ENCODE measurements at places on chromosomes 2 and 18.

DNA sequence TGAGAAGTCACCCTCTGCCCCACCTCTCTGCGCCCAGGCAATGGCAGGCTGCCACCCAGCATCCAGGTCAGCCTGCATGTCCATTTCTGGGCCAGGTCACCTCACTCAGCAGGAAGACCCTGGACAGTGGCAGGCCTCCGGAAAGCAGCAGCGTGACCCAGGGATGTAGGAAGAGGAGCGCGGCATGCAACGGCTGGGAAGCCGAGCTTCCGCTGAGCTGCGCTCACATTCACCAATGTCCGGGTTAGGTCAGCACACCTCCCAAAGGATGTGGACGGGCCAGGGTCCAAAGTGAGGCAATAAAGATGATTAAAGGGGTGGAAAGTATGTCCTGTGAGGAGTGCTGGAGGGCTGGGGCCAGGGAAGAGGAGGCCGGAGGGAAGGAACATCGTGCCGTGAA, 174.5 kb downstream of the CTIF start:
- DNase-seq = no peak

- no peak for DNase-seq
Observed at GRCh38 chr2:112821142-112821541, 15.4 kb downstream of the IL1B start.

DNA sequence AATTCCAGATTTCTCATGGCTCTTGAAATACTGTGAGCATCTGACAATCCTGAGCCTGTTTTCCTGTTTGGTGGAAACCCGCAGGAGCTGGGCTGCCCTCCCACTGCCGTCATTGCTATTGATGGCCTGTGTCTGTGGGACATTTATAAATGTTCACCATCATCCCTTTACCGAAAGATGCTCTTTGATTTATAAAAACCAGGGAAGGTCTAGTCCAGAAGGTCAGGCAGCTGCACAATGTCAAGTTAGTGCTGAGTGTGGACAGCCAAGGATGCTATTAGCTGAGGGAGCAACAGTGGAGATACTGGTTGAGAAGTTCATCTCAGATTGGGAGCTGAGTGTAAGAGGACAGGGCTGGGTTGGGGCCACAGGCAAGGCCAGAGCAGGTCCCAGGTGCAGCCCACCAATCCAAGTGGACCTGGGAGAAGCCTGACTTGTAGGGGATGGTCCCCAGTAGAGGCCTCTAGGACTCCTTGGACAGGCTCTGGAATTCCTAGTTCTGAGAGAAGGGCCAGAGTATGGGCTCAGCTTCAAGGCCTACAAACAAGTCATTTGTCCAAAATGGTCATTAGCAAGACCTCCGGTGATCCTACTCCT, 55.1 kb downstream of the COPS8 start:
- DNase-seq = no peak

DNA sequence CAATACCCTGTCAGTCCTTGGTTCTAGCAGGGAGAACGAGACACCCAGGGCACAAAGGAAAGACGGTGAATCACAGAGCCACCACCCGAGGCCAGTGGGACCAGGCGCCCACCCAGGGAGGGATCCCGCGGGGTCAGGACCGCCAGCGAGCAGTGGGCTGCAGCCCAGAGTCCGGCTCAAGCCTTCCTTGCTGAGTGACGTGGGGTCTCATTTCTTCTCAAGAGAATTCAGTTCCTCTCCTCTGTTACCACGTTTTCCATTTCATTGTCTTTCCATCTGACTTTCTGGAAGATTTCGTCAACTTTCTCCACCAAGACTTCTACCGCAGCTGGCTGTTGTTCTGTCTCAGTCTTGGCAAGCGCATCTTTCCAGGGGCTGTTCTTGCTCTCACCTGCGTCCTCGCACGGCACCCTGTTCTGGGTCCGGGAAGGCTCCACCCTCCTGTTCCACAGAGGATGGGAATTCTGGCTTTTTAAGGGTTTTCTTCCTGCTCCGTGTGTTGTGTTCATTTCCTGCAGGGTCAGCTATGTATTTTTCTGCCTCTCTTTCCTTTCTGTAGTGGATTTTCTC, 248.6 kb downstream of the NDUFA10 start:
- DNase-seq = no peak

DNA sequence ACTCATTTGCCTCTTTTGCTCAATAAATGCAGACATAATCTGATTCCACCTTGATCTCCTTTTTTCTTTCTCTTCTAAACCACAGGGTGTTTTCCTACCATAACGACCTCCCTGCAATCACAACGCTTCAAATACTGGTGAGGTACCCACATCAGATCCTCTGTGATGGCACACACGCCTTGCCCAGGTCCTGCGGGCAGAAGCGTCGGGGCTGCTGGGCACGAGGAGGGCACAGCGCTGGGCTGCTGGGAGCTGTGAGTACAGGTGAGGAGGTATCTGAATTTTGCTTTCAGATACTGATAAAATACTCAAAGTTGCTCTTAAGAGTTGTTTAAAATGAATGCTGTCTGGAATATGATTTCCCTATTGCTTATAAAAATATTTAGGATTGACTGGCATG, 186.1 kb upstream of the PXDN start:
- DNase-seq = no peak

DNA sequence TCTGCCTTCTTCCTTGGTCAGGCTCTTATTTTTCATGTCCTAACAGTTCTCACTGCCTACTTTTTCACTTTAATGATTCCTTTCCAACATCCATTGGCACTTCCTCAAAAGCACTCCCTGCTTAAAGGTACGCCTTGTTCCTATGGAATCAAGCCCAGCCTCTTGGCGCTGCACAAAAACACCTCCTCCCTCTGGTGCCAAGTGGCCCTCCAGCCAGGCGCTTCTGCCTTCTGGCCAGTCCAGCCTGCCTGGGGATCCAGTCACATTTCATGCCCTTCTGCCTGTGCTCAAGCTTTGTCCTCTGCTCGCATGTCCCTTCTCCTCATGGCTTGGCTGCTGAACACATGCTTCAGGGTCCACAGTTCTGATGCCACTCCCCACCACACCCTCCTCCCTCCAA, 6.3 kb downstream of the TPRKB start:
- no peak for DNase-seq

GRCh38 chr2:18218160-18218933, 339.9 kb downstream of the KCNS3 start:
- DNase-seq = no peak

GRCh38 chr2:118493213-118493612, 354.2 kb downstream of the EN1 start:
- no peak for DNase-seq

DNA sequence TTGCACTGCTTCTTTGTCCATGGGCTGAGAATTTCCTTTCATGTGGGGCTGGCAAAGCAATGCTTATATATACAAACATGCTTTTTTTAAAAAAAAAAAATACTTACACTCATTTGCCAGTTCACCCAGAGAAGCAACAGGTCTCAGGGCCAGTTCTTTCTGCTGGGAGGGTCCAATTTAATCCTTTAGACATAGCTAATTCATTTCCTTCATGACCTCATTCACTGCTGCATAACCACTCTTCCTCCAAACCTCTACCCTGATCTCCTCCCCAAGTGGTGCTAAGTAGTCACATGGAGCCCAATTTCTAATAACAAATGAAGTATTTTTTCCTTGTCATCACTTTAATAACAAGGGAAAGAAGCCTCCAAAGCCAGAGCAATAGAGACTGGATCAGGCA, 17.1 kb upstream of the TMEM178A start:
- no peak for DNase-seq

- no peak for DNase-seq
Observed at GRCh38 chr2:240479111-240479501, 43.6 kb downstream of the GPC1 start.

- no peak for DNase-seq
Observed at GRCh38 chr18:8741117-8741516, 35.8 kb downstream of the MTCL1 start.

DNA sequence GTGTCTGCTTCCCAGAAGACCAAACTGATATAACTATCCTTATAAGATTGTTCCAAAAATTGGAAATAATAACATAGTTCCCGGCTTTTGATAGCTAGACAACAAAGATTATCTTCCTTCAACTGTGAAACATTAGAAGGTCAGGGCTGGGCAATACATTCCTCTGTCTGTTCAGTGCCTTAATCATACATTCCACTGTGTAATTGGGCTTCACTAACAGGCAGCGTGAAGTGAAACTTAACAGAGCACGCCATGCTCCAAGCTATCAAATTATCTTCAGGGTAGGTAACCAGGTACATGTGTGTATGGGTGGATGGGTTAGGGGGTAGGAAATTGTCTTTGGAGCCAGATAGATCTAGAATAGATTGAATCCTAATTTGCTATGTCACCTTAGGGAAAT, 23.5 kb upstream of the ARL5A start:
- DNase-seq = no peak

- DNase-seq = no peak
Observed at GRCh38 chr2:15058015-15058720, 425.7 kb downstream of the LRATD1 start.

DNA sequence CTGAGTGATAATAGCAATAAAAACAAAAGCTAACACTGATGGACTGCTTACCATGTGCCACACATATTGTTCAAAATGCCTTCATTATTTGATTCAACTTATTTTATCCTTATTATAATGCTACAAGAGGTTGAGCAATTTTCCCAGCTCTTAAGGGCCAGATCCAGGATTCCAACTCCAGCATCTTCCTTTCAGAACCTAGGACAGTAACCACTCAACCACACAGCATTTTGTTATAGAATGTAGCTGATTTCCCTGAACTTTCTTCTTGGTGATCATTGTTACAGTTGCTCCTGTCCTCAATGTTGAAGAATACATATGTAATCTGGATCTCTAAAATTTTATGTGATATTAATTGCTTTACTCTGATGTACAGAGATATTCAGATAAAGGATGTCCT, 341.7 kb downstream of the PIK3C3 start:
- no peak for DNase-seq

GRCh38 chr2:40803900-40804299, 352.0 kb upstream of the SLC8A1 start:
- DNase-seq = no peak

GRCh38 chr2:142878031-142878678, 691 bp downstream of the KYNU start:
- no peak for DNase-seq

GRCh38 chr2:58449286-58450010, 208.3 kb upstream of the FANCL start:
- no peak for DNase-seq

DNA sequence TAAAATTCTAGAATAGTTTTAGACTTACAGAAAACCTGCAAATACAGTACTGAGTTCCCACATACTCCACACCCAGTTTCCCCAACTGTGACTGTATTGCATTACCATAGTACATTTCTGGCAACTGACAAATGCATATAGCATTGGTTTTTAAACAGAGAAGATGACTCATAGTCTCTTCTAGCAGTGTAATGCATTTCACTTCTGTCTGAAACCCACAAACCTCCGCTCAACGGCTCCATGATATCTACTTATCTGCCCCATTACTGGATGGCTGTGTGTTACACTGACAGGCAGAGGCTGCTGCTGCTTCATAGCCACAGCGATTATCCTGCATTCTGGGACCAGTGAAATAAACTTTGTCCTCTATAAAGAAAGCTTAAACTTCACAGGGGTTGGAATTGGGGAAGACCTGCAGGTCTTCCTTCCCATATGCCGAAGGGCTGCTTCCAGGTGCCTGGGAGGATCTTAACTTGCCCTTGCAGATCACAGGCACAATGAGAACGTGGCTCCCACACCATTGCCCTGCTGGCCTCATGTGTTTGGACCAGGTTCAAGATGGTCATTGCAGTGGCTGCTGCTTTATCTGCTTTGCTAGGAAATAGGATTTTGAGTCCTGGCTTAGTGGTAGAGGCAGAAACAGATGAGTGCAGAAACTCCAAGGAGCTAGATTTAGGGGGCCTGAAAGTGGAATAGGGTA, 742.6 kb upstream of the HS6ST1 start:
- DNase-seq = no peak

DNA sequence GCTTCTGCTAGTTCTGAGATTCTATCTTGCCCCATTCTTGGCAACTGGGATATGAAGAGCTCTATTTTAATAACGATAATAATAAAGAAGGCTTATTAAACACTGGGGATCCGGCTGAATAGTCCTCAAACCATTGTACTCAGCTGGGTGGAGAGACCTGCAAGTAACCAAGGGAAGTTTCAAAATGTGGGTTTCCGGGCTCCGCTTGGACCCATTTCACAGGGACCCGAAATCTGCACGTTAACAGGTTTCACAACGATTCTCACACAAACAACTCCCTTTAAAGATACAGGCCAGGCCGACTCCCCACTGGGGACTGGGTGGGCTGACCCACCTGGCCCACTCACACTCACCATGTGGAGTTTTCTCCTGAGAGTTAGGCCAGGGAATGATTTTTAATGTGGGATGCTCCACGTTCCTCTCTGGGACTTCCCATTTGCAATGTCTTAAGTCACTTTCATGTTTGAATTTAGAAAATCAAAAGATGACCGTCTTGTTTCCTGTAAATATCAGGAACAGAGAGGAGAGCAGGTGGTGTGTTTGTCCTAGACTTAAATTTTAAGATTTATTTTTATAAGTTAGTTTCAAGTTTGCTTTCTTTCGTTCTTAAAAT, 96.3 kb downstream of the SH3RF3 start:
- no peak for DNase-seq

- DNase-seq = no peak
Observed at GRCh38 chr2:156784020-156784701, 348.0 kb downstream of the GPD2 start.

- no peak for DNase-seq
Observed at GRCh38 chr2:161315380-161315779, 7.2 kb downstream of the PSMD14 start.

DNA sequence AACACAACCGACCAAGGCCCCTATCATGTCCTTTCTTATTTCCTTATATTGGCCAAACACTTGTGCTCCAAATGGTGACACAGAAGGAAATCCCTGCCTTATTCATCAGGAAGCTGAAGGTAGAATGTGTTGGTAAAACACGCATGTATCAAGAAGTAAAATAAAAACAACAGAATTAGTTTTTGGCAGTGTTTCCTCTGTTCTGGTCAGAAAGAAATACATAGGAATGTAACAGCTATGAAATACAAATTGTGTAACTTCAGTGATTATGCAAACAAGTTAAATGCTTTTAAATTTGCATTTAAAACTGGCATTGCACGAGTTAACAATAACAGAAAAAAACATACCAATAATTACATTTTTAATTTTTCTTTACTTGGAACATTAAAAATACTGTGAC, 19.3 kb downstream of the ST6GAL2 start:
- no peak for DNase-seq

- DNase-seq = no peak
Observed at GRCh38 chr2:42072349-42073118, 24.7 kb downstream of the PKDCC start.

GRCh38 chr18:5444847-5445246, 99.0 kb downstream of the EPB41L3 start:
- no peak for DNase-seq

DNA sequence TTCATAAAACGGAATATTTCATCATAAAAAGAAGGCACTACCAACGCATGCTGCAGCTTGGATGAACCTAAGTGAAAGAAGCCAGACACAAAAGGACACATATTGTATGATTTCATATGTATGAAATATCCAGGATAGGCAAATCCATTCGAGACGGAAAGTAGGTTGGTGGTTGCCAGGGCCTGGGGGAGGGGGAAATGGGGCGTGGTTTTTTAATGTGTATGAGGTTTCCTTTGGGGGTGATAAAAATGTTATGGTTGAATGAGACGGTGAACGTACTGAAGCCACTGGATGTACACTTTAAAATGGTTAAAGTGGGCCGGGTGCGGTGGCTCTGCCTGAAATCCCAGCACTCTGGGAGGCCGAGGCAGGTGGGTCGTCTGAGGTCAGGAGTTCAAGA, 20.0 kb upstream of the SPATA3 start:
- DNase-seq = no peak

- no peak for DNase-seq
Observed at GRCh38 chr18:40789286-40789685, 1165.7 kb upstream of the PIK3C3 start.

Measured in stimulated activated CD4-positive, alpha-beta T cell treated with anti-CD3 and anti-CD28 coated beads, Interleukin-4, amount 100 ng/mL, for 1 hour (primary cell).